ENCODE measurements at places on chromosomes 6 and 20.
A peak's percentile ranks its signal among the peaks of the same experiment; 100 is the strongest.

DNA sequence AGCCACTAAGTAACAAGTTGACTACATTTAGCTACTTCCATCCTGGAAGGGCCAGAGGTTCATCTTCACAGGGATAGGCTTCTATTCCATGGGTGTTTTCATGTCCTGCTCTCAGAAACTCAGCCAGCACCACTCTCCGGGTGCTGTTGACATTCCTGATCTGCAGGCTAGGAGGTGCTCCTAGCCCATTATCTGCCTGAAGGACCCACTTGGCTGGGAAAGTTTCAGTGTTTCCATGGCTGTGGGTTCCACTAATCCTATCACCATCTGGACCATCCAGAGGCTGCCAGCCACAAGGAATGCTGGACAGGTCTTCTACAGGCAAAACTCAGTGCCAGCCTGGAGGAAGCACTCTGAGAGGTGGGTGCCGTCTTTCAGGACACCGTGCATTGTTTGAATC, 45.2 kb downstream of the HLA-G start:
- DNase-seq, result no peak

DNA sequence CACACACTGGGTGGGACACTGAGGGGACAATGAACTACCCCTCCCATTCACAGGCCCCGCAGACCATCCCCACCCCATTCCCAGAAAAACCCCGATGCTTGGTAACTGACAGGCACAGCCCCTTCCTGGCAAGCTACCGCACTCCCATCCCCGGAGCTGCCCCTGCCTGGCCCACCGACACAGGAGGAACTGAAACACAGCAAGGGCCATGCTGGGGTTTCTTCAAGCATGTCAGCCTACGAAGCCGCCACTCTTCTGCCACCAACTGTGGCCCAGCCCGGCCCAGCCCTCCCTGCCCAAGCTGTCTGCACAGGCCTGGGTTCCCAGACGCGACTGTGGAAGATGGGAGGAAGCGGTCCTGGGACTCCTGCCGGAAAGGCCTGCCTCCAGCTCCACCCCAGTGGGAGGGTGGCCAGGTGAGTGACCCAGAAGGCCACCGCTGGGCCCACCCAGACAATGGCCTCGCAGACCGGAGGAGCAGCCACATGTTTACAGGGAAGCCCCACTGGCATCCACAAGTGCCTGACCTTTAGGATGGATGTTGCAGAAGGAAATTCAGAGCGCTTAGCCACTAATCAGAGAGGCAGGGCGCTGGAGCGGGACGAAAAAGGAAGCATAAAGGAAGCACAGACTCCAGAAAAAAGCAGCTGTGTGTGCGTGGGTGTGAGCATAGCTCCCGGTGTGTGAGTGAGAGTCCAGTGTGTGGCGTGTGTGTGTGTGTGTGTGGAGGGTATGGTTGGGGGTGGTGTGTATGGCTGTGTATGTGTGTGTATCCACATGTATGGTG, 91.6 kb downstream of the PRND start:
- DNase-seq, result no peak

DNA sequence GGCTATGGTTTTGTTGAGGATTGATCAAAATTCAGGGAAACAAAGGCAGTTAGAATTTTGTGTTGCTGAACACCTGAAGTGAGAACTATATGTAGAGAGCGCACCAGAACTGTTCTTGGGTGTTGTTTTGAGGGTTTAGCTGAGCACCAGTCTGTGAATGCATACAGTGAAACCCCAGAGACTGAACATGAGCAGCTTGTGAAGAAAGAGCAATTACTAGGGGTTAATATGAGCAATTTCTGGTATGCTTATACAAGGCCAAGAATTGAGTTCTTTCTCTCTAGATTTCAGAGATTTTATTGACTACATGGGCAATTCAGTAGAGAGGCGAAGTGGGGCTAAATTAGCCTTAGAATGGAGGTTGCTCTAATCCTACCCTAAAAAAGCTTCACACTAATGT, 93.9 kb downstream of the CD2AP start:
- no peak for DNase-seq

- DNase-seq, result no peak
Observed at GRCh38 chr20:49656304-49656703, 57.4 kb downstream of the B4GALT5 start.

GRCh38 chr6:87702589-87702945, 534 bp upstream of the AKIRIN2 start:
- peak; percentile 38 for DNase-seq

DNA sequence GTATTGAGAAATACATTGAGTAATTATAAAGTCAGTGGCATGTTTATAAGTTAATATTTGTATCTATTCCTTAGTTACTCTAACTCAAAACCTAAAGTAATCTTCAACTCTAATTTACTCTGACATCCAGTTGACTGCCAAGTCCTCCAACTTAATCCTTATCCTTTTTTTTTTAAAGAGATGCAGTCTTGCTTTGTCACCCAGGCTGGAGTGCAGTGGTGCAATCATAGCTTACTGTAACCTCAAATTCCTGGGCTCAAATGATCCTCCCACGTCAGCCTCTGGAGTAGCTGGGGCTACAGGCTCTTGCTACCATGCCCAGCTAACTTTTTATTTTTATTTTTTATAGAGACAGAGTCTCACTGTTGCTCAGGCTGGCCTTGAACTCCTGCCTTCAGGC, 24.4 kb downstream of the PTPN1 start:
- DNase-seq, result no peak

- no peak for DNase-seq
Observed at GRCh38 chr6:23927935-23928334, 198.1 kb upstream of the NRSN1 start.

All from iPS DF 19.7 (cell line).